ENCODE measurements at places on chromosomes 6 and 20.

- peak; percentile 6 for DNase-seq
Observed at GRCh38 chr6:99151634-99152346, 197.7 kb downstream of the FAXC start.

GRCh38 chr6:116217069-116217468 lies 36.8 kb downstream of the TSPYL4 start:
- DNase-seq: peak; percentile 11

DNA sequence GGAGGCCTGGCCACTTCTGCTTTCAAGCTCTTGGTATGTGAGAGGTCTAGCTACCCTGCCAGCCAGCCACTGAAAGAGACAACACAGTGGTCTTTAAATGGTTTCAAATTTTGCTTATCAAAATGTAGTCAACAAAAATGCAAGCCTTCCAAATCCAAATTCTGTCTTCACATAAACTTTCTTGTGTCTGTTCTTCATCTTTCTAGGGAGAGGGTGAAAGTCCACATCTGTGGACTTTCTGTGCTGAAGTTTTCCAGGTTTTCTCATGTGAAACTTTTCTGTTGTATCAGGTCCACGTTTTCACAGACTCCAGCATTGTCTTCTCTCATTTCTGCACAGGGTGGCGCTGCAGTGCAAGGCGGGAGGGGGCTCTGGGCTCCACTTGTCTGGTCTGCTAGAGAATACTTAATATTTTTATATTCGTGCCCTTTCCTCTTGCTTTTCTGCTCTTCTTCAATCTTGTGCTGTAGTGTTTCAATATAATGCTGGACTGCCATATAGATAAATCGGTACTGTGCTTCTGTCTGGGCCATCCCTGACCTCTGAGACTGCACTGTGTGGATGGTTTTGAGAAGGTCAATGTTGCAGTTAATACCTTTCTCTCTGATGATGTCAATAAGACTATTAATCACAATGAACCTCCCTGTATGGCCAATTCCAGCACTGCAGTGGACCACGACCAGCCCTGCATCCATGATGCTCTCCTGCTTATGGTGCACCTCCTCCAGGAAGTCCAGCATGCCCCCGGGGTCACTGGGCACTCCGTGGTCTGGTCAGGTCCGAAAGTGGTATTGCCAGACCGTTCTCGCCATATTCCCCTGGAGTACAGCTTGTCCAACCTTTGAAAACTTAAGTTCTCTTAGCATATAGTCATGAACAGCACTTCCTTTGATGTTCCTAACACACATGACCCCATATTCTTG lies 161.6 kb upstream of the TNFAIP3 start:
- peak; percentile 18 for DNase-seq

- peak; percentile 73 for DNase-seq
Observed at GRCh38 chr20:18001131-18001921, 32.5 kb downstream of the MGME1 start.

- no peak for DNase-seq
Observed at GRCh38 chr20:59000326-59000725, 6.7 kb downstream of the CTSZ start.

- DNase-seq: no peak
Observed at GRCh38 chr20:3250091-3250504, 11.1 kb upstream of the SLC4A11 start.

GRCh38 chr20:43022568-43022967 lies 167.1 kb downstream of the PTPRT start:
- no peak for DNase-seq

GRCh38 chr6:141685416-141685815 lies 447.3 kb upstream of the GJE1 start:
- DNase-seq: peak; percentile 8

- no peak for DNase-seq
Observed at GRCh38 chr6:125906158-125906998, 50.2 kb upstream of the HINT3 start.

- DNase-seq: no peak
Observed at GRCh38 chr20:10679269-10679668, 5.5 kb upstream of the JAG1 start.

GRCh38 chr6:25175196-25175595 lies 104.0 kb upstream of the CARMIL1 start:
- DNase-seq: peak; percentile 77

DNA sequence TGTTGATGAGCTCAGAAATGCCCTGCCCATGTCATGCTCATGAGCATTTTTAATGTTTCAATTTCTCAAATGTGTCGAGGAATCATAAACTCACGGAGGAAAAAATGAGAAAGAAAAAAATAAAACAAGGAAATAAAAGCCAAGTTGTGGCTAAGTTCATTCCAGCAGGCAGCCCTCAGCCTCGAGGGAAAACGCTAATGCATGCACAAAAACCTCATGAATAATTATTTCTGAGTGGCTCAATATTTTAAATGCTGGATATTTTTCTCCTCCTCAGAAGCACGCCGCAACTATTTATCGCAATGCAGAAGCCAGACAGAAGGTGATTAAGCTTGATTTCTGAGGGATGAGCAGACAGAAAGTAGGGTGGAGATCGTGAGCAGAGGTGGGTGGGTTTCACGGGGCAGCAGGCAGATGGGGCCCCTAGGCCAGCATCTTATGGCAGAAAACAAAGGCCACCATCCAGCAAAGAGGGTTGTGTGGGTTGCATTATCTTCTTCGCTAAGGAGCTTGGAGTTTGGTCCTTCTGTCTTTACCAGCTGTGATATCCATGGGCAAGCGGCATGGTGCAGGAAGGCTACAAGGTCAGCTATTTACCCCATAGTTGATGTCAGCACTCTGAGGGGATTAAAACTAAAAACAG lies 151.5 kb upstream of the LRFN2 start:
- DNase-seq: no peak

- DNase-seq: no peak
Observed at GRCh38 chr6:137808836-137809315, 58.2 kb upstream of the TNFAIP3 start.

GRCh38 chr6:25025919-25026301 lies 90.2 kb upstream of the RIPOR2 start:
- DNase-seq: peak; percentile 55

- peak; percentile 88 for DNase-seq
Observed at GRCh38 chr6:150667977-150668716, 68.5 kb downstream of the PLEKHG1 start.

- peak; percentile 96 for DNase-seq
Observed at GRCh38 chr6:21987501-21987957, 309.3 kb downstream of the PRL start.

- DNase-seq: no peak
Observed at GRCh38 chr6:126945812-126946360, 172.6 kb upstream of the RSPO3 start.

GRCh38 chr6:90468080-90468479 lies 118.8 kb downstream of the MAP3K7 start:
- peak; percentile 75 for DNase-seq

GRCh38 chr6:137866200-137866913 lies 702 bp upstream of the TNFAIP3 start:
- DNase-seq: no peak

GRCh38 chr20:41222703-41223102 lies 85.4 kb downstream of the PLCG1 start:
- no peak for DNase-seq

DNA sequence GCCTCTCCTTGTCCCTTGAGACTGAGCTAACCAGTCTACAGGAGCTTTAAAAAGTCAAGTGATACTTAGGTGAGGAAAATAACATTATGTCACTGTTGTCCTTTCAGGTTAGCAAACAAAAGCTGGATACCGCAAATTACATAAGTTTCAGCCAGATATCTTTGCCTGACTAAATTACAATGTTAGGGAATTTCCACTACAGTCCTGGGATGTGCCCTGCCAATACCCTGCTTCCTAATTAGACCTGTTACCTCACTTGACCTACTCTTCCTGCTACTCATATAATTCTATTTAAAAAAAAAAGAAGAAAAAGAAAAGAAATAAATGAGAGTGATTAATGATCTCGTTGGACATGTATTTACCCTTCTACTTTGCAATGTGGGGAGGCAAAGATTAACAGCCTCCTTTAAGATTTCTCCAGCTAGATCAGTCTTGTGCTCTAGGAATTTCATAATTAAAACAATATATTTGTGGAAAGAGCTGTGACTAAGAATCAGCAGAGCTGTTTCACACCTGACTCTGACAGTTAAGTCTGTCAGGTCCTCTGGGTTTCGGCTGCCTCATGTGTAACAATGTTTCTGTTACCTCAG lies 318.9 kb downstream of the HDGFL1 start:
- DNase-seq: peak; percentile 74

DNA sequence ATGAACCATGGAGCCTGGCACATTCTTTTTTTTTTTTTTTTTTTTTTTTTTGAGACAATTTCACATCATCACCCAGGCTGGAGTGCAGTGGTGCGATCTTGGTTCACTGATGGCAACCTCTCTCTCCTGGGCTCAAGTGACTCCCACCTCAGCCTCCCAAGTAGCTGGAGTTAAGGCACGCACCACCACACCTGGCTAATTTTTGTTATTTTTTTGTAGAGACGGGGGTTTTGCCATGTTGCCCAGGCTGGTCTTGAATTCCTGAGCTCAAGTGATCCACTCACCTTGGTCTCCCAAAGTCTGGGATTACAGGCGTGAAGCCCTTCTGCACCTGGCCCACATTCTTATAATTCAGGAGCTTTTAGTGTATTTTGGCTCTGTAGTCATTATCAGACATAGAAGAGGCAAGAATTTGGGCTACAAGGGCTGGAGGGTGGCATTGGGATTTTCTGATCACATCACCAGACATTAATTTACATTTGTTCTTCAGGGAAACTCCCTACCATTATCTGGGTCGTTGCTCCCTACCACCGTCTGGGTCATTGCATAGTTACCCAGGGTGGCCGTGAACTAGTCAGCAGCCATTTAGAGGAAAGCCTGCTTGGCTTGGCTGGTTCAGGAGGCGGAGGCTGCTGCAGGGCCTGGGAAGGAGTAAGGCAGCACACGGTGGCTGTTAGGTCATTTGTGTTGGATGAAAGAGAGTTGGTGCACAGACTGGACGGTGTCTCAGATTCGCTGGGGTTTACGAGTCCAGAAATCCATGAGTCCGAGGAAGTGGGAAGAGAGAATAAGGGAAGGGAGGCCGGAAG lies 17.6 kb downstream of the ARID1B start:
- no peak for DNase-seq

GRCh38 chr20:17856024-17856564 lies 112.5 kb downstream of the SNX5 start:
- DNase-seq: no peak

DNA sequence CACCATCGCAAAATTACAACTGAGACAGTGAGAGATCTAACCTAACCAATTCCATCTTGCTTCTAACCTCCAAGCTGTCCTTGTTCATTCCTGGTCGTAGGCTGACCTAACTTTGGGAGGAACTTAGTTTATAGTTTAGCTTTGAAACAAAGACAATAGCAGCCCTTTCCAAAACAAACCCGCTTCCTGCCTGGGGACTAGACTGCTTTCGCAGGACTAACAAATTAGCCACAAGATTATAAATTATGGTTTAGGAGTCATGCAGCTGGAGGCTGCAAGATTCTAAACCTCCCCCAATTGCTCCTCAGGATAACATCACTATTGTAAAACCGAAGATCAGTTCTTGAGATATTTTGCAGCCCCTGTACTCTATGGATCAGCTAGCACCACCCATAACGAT lies 63.2 kb downstream of the TRIM27 start:
- DNase-seq: no peak

GRCh38 chr6:27214126-27214601 lies 33.3 kb upstream of the PRSS16 start:
- no peak for DNase-seq

GRCh38 chr6:82015043-82015442 lies 232.5 kb downstream of the IBTK start:
- DNase-seq: no peak

- peak; percentile 57 for DNase-seq
Observed at GRCh38 chr6:96939007-96939805, 14.7 kb downstream of the KLHL32 start.

DNA sequence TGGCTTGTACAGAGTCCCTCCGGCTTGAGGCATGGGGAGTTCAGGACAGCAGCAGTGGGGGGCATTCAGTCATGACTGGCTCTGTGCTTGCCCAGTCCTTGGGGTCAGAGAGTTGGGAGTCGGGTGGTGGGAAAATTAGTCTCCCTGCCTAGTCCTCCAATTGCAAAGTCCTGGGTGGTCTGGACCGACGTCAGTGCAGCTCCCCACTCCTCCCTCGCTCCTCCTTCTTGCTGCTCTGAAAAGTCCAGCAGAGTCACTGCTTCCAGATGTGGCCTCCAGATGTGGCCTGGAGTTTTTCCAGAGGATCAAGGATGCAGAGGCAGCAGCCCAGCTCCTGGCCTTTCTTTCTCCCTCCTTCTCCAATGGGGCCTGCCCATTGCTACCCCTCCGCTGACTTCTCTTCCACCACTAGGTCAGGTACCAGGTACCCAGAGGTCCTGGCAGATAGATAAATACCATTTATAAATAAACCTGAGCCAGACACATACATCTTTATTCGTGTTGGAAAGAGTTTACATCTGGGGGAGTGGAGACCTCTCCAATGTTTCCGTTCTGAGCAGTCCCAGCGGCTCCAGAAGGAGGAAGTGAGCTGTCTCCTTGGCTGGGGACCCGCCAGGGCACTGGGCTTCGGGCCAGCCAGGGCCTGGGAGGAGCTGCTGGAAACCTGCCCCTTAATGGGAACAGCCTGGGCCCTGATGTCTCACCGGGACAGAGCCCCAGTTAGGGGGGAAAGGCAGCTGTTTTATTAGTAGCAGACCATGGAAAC lies 49.0 kb upstream of the RNF24 start:
- peak; percentile 86 for DNase-seq

- DNase-seq: peak; percentile 88
Observed at GRCh38 chr6:16803294-16804200, 42.3 kb upstream of the ATXN1 start.

DNA sequence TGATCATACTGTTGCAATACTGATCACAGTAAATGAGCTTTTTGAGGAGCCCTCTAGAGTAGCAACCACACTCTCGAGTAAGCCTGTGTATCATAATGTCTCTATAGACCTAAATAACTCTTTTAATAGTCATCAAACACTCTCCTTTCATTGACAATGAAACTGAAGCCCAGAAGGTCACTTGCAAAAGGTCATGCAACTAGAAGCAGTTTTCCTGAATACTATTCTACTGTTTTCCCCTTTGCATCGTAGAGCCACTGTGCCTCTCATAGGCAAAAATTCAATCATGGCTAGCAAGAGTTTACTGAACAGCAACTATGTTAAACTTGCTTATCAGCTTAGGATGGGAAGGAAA lies 105.3 kb downstream of the HIVEP2 start:
- DNase-seq: no peak

DNA sequence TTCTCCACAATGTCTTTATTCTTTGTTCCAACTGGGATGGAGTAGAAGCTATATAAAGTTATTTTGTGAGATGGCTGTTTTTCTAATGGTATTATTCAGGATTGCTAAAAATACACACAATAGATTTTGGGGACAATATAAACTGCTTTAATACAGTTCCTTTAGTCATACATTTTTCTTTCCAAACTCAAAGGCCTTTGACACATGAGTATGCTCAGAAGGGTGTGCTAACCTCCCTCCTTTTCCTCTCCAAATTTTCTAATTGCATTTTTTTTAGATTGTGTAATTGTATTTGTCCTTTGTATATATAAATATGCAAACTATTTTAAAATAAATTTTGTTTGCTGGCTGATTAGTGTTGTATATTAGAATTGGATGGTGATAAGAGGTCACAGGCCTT lies 119.6 kb upstream of the FOXO3 start:
- no peak for DNase-seq

Measured in astrocyte (in vitro differentiated cells and primary cell).